Stimulated activated CD8-positive, alpha-beta memory T cell treated with anti-CD3 and anti-CD28 coated beads, Interleukin-4, amount 100 ng/mL, for 4 hours (primary cell): ENCODE measurements at places on chromosomes 6 and 20.

GRCh38 chr20:45479822-45480221, 10.3 kb downstream of the WFDC2 start:
- no peak for DNase-seq

GRCh38 chr6:57207872-57208271, 14.2 kb downstream of the RAB23 start:
- DNase-seq, result no peak

DNA sequence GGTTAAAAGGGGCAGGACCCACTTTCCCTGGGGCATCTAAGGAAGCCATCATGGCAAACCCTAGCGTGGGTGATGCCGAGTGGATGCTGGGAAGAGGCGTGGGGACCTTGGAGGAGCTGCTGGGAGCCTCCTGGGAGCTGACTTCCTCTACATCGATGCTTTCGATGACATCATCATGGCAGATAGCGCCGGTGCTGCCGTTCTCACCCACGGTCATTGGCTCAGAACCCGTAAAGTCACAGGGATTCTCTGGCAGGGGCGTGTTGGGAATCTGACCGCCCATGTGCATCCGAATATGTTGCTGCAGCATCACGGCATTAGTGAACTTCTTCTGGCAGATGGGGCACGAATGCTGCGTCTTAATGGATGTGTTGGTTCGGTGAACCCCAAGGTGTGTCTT, 12.1 kb downstream of the SALL4 start:
- DNase-seq, result no peak

GRCh38 chr20:18857640-18858039, 44.1 kb downstream of the SCP2D1 start:
- no peak for DNase-seq

DNA sequence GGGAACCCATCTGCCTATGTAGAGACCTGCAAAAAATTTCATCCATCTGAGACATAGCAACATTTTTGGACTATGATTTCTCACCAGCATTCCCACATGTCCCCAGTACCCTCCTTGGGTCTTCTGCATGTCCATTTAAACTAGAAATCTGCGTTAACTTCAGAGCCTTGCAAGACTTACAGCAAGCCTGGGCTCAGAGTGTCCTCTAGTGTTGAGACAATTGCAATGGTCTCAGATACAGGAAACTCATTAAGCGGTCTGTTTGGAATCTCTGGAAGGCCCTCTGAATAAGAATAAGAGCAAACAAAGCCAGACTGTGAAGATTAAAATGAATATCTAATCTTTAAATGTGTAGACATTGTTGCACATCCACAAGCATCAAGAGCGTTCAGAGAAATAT, 20.5 kb upstream of the PI3 start:
- no peak for DNase-seq

DNA sequence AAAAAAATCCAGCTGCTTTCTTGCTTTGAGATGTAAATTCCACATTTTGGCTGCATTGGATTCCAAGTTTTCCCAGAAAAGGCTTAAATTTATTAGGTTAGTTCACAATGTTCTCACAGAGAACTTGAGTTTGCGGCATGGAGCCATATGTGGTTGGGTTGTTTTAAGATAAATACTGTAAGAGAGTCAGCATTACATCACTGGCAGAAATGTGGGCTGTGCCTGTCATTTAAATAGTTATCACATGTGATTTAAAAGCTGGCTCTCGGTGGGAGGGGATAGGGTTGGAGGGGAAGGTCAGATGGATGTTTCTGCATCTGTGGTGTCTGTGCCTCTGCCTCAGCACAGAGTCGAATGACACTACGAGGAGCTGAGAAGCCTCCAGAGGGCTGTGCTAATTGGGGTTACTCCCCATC, 73.8 kb upstream of the SCP2D1 start:
- no peak for DNase-seq

DNA sequence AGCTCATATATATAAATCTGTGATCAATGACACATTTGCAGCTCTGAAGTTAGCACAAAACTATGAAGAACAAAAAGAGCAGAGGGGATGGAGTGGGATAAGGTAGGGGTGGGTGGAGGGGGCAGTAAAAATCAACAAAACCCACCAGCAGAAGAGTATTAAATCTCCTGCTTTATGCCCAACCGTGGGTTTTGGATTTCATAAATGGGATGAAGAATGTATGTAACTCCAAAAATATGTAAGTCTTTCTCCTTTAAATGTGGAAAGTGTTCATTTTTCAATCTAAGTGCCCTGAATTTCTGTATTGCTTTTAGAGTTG, 480.3 kb upstream of the MARCKS start:
- DNase-seq, result no peak

DNA sequence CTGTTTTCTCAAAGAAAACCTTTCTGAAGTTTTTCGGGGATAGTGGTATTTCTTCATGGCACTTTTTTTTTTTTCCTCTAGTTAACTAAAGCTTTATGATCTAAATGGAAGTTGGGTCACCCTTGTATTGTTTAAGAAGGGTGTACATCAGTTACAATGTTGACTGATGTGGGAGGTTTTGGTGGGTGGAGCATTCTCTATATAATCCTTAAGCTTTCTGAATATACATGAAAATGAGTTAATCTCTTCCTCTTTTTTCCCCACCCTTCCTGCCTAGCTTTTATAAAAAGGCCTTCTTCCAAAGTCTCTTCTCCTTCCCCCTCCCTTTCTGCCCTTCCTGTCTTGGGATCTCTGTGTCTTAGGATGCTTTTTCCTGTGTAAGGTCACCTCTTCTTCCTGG, 47.2 kb downstream of the DHX35 start:
- no peak for DNase-seq

DNA sequence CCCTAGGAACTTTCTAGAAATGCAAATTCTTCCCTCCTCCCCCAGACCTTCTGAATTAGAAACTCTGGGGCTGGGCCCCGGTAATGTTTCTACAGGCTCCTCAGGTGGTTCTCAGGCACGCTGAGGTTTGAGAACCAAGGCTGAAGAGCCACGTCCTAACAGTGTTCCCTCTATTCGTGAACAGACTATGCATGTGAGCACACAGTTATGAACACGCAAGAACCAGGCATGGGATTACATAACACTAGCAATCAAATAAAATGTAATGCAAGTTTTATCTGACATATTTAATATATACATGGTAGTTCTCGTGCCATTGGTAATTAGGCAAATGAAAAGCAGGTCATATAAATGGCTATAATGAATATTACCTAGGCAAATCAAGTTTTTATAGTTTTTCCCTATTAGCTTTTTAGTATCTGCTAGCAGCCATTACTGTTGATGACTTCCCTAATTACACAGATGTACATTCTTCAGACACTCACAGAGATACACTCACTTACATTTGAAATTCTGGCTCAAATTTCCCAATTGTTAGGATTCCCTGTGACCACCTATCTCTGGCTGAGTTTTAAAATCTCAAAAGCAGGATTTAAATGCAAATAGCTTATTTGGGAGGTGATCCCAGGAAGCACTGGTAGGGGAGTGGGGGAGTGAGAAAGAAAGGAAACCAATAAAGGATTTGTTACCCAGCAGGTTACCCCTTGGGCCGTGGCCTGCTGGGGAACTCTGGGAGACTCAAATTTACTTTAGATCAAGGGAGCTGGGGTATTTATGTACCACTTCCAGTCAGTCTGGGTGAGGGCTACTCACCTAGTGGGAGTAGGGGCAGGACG, 104.1 kb downstream of the TCP11 start:
- no peak for DNase-seq

DNA sequence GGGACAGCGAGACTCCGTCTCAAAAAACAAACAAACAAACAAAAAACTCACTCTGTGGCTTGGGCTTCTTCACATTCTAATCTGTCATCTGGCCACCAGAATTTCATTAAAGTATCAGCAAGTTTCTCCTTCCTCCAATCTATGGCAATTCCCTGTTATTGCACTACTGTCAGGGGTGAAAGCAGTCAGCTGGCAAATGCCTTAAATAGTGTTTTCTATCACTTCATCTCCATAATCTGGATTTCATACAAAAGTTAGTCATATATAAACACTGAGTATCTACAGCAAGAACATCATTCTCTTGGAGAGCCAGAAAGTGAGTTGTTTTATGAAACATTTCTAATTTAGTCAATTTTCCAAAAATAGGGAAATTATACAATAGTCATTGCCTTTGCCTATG, 56.1 kb downstream of the PHACTR3 start:
- DNase-seq, result no peak

GRCh38 chr20:1856424-1856823, 38.8 kb upstream of the SIRPA start:
- no peak for DNase-seq

DNA sequence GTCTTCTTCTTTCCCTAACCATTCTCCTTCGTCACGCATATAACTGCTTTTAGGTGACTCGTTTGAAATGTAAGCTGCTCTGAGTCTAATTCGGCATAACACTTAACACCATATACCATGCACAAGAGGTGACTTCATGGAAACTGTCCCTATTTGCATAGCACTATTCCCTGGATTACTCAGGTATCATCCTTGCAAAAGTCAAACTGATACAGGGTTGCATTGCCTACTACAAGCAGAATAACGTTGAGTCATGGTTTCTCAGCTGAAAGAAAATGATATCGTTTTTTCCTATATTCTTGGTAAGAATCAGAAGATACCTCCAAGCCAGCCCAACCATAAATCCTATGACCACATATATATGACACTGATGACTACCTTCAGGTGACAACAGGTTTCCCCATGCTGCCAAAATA, 227.5 kb downstream of the ATXN1 start:
- no peak for DNase-seq

DNA sequence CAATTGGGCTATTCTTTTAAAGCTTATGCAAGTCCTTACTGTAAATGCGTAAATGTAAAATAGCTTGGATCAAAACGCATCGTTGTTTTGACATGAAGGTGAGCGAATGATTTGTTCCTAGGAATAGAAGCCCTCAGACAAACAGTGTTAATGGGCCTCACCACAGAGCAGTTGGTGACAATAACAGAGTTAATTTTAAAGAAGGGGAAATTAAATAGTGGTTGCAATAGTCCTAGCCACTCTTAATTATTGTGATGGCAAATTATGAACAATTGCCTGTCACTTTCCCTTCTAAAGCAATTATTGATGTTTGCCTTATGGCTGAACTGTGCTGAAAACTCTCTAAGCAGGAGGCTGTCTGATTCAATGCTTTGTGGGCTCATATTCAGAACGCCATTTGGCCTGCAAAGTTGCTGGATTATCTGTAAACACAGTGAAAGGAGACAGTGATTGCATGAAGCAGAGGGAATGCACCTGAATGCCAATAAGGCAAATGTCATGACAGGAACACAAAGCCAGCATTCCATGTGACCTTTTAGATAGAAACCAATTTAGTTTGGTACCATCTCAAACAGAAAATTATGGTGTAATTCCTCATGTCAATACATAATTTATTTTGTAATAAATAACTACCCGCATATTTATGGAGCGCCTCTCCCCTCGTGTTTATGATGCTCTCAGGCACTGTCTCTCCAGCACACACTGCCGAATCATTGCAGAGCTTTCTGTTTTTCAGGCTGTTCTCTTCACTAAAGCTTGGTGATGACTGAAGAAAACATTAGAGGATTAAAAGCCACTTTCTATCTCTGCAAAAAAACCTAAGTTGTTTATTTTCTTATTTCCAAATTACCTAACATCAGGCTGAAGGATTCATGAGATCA, 387.5 kb downstream of the HACE1 start:
- no peak for DNase-seq

DNA sequence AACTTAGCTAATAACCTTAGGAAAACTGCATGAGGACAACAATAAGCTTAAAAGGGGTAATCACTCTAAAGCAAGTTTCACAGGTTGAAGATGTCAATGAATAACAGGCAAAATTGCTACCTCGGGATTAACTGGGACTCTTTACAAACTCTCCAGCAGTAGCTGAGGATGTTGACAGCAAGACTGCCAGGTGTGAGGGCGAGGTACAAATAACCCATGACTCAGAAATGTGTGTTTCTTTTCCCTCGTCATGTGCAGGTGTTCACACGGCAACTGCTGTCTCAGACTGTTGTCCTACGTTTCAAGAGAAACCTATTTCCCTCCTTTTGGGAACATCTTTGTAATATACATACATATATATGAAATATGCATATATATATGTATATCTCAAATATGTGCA, 15.9 kb downstream of the BCAS1 start:
- DNase-seq, result no peak

DNA sequence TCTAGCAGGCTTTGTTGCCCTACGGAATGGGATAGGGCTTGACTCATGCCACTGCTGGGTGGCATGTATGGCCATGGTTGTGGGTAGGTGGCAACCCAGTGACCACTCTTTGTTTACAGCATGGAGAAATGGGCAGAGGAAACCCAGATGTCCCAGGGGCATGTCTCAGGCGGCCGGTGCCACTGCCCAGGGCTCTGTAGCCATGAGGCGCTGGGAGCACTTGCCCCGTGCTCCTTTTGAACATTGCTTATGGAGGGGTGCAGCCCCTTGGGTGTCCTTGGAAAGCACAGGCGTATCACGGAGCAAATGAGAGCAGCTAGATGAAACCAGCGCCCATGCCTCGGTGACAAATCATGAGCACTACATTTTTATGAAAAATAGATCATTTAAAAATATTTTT, 212.5 kb upstream of the ECI2 start:
- no peak for DNase-seq

GRCh38 chr6:155946860-155947259, 491.2 kb upstream of the NOX3 start:
- no peak for DNase-seq

GRCh38 chr6:3045369-3045768, 22.9 kb upstream of the RIPK1 start:
- DNase-seq, result no peak

DNA sequence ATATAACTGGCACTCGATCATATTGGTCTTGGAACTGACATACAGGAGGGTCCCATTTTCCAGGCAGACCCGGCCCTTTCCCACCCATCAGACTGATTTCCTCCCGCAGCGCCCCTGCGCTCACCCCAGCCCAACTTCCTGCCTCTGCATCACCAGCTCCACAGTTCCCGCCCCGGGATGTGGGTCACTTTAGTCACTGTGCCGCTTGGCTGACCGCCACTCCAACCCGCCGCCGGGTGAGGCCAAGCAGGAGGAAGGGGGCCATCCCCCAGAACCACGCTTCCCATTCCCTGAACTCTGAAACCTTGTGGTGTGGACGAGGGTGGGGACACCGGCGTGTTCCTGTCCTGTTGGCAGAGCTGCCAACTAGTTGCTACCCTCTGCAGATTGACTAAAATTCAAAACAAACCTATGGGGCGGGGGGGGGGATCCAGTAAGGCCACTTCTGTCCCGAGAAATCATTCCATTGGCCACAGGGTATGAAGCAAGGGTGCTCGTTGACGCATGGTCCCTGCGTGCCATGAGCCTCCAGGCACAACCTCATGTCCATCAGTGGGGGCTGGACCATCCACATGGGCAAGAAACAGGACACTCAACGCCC, 12.3 kb downstream of the TGM2 start:
- DNase-seq, result no peak

GRCh38 chr20:40499391-40499790, 189.6 kb downstream of the MAFB start:
- no peak for DNase-seq

- DNase-seq, result no peak
Measured at GRCh38 chr20:62814060-62814708, 2.7 kb upstream of the COL9A3 start.

- DNase-seq, result no peak
Measured at GRCh38 chr20:50815162-50815989, 20.5 kb downstream of the BCAS4 start.
